Activated CD8-positive, alpha-beta memory T cell treated with anti-CD3 and anti-CD28 coated beads for 1 hour (primary cell): ENCODE measurements at places on chromosomes 3 and 15.

DNA sequence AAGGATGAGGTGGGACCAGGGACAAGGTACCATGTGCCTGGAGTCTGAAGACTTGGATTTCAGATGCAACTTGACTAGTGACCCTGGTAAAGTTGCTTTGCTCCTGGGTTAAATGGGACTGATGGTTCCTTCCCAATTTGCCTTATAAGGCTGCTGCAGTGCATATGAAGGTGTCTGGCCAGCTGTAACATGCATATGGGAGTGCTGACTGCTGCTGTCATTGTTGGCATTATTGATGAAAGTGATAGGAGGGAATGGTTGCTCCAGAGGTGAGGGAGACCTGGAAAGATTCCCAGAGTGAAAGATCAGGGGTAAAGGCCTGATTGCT, 20.5 kb downstream of the CYP8B1 start:
- DNase-seq = no peak

- DNase-seq = no peak
Measured at GRCh38 chr3:134619884-134620445, 30.9 kb downstream of the KY start.

- peak; percentile 91 for DNase-seq
Measured at GRCh38 chr3:36993326-36994283, at the start of gene MLH1. Gene MLH1 (plus strand): TSS chr3:36993518. CDS start chr3:36993548, 30 bp downstream.

- DNase-seq = no peak
Measured at GRCh38 chr3:159586571-159587202, 401.9 kb upstream of the IL12A start.

DNA sequence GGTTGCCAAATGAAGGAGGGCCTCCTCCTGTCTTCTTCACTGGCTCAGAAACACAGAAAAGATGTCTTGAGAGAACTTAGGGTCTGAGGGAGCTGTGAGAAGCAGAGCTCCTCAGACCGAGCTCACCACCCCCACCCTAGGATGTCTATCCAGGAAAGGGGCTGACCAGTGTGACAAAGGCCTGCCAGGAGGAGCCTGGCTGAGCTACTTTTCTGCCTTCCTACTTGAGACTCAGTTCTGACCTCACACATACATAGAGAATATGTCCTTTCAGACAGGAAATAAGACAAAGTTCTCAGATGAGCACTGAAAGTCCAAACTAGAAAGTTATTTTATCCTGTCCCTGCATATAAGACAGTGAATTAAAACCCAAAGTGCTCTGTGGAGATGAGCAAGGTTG, 54.5 kb downstream of the KIF9 start:
- no peak for DNase-seq

GRCh38 chr3:182633186-182633585, 160.1 kb upstream of the ATP11B start:
- DNase-seq = no peak

DNA sequence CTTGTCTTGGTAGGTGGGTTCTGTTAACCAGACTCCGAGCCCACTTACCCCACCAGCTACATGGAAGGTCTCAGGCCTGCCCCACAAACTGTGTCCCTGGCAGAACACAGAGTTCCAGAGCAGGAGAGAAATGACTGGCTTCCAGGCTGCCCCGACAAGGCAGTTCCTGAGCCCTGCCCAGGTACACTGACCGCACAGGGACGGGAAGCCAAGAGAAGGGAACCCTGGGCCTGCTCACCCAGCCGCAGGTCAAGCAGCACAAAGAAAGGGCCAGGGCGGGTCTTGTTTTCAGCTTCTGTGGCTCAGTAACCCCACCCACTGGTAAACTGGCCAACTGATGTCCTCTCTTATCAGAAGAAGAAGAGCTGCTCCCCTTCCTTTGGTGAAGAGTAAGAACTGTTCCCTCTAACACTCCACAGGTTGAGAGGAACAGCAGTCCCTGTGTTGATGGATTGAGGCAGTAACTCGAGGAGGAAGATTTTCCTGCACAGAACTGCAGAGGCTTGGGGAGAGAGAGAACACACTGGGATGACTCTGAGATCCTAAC, 68.4 kb downstream of the CRTC3 start:
- no peak for DNase-seq

- DNase-seq = no peak
Measured at GRCh38 chr3:132595014-132595413, 2.1 kb upstream of the ACKR4 start.

- no peak for DNase-seq
Measured at GRCh38 chr3:111070772-111071256, 802 bp upstream of the NECTIN3 start.

- DNase-seq = no peak
Measured at GRCh38 chr15:31486906-31487695, 160.5 kb downstream of the KLF13 start.

GRCh38 chr3:157488144-157488543, 15.1 kb downstream of the VEPH1 start:
- DNase-seq = no peak

GRCh38 chr3:69214241-69214640, 91.8 kb upstream of the LMOD3 start:
- DNase-seq = no peak

DNA sequence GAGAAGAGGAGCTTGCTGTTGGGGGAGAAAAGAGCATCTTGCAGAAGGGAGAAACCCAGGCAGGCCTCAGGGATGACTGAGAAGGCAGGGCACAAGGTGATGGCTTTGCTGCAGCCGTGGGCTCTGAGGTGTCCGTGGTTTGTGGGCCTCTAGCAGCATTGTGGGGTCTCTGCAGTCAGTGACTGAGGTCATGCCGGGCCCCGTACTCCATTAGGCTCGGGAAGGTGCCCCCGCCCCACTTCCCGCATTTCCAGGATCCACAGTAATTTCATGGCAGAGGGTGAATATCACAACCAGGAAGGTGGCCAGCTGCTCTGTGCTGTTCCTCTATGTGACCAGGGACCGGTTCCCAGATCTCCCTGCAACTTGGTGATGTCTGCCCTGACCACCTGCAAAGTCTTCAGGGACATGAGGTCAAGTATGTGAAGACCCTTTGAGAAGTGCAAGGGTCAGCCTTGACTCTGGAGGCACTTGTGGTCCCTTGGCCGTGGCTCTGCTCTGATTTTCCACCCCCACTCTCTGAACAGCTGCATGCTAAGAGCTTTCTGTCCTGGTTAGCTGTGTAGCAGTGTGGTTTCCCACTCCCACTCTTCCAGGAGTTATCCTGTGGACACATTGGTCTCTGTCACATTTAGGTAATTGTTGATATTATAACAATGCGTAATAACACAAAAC, 3.6 kb downstream of the KLF13 start:
- no peak for DNase-seq

GRCh38 chr3:192894676-192895075, 23.0 kb downstream of the MB21D2 start:
- DNase-seq = no peak

DNA sequence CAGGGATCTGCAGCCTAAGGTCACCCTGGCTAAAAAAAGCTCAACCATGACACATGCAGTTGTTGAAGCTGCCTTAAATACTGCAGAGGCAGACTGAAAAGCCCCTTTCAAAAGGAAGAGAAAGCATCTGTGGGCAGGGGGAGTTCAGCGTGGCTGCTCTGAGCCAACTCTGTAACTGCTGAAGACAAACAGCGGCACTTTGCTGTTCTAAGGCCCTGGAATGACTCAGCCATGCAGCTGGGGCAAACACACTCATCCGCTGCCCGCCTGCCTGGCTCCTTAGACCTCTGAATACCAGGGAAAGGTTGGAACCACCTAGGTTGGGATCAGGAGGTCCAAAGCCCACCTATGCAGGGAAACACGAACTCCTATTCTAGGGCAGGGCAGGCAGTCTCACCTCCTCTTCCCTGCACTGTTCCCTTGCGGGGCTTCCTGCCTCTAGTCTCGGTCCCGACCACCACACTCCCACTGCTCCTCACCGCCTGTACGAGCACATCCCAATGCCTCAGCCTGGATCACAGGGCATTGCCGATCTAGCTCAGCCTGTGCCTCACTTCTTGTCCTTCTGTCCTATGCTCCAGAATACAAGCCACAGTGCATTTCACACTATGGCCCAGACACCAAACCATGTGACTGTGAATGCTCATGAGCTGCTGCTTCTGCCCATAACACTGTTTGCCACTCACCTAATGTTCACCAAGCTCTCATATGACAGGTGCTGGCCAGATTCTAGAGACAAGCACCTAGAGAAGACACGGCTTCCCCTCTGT, 6.6 kb upstream of the MUSTN1 start:
- DNase-seq = no peak

GRCh38 chr3:170179432-170179831, 2.1 kb downstream of the PHC3 start:
- DNase-seq = no peak

GRCh38 chr15:94206463-94207167, 24.7 kb upstream of the MCTP2 start:
- no peak for DNase-seq

- no peak for DNase-seq
Measured at GRCh38 chr15:60411774-60412425, 14.1 kb upstream of the ANXA2 start.

DNA sequence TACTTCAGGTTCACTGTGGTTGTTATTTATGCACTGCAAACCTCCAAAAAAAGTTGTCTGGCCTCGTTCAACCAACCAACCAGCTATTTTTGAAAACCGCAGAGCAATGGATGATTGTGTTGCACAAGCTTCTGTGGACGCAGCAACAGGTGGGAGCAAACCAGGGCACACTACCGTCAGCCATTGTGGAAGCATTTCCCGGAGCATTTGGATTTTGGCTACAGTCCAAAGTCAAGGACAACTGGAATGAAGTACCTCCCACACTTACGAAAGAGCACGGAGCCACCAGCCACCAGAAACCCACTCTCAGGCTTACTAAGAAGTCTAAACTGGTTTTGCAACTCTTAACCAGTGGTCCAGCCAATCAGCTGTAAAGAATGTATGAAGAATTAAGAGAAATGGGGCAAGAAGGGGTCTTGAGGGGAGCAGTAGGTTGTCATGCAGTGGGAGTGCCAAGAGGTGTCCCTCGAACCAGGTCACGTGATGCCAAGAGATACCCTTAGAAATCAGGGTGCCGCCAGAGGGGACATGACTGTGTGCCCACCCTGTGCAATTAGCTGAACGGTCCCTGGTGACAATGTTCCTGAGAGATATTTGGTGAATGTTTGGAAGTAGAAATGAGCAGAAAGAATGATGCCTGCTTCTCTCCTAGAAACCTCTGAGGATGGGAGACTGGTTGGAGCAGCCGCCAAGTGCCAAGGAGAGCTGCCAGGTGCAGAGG, 68.9 kb upstream of the PCSK6 start:
- DNase-seq = no peak

GRCh38 chr15:40493089-40493840, 22.5 kb downstream of the CHST14 start:
- no peak for DNase-seq

DNA sequence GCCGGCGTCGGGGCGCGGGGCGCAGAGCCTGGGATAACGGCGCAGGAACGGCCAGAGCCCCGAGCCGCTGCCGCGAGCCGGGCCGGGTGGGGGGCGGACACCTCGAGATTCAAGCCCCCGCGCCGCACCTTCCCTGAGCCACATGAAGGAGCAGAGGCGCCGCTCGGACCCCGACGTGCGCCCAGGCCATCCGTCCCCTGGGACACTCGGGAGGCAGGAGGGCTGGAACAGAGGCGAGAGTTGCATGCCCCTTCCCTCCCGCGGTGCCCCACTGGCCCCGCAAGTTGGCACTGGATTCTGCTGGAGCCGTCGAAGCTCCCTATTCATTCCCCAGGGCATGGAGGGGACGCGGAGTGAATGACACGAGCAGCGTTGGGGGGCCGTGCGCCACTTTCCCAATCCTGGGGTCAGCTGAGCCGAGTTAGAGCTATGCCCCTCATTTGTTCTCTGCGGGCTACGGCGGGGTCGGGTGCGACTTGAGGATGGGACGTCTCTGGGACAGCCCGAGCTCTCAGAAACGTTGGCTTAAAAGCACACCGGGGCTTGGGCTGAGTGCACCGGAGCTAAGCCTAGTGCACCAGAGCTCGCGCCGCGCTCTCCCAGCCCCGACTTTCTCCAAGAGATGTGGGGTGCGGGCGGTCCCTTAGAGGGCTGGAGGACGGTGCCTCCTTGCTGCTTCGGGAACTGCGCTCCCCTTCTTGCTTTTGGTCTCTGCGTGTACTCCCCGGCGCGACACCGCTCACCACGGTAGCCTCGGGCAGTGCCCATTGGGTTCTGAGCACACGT, 588 bp downstream of the SLC6A1 start:
- no peak for DNase-seq

- no peak for DNase-seq
Measured at GRCh38 chr3:175648899-175649298, 789.8 kb downstream of the NAALADL2 start.

- no peak for DNase-seq
Measured at GRCh38 chr3:119559441-119559963, at the start of gene CD80. Gene CD80 (minus strand): TSS chr3:119559614. CDS start chr3:119557728, 1,886 bp downstream.

DNA sequence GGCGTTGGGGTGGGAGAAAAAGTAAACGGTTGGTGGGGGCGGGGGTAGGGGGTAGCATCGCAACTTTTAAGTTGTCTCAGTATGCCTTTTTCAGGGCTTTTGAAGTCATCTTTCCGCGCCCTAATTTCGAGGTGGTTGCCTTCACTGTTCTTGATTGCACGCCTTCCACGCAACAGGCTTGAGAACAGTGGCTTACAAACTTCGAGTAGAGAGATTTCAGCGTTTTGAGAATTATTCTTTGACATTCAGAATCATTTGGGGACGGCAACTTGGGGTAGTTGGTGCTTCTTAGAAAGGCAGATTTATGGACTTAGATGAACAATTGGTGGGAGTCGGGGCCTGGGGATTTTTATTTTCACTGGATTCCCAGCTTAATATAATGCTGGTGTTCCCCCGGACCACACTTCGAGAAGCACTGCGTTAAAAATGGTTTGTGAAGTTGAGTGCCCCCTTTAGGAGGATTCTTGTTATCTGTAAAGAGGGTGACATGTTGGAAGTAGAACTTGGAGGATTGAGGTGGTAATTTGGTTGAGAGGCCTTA, 880 bp downstream of the PPP4R2 start:
- no peak for DNase-seq

DNA sequence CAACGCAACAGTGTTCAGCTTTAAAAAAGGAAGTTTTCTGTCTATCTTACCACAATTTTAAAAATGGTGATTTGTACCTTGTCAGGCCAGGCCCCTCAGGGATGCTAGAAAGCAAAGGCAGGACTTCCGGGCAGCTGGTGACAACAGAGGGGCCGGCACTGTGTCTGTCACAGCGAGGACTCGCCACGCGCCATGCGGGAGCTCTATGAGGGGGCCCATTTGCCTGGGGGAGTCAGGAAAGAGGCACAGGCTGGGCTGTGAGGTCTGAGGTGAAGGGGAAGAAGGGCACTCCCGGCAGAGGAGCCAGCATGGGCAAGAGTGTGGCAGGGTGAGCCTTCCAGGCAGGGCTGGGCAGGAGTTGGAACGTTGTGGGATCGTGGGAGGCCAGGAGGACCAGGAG, 7.0 kb downstream of the IQSEC1 start:
- no peak for DNase-seq

DNA sequence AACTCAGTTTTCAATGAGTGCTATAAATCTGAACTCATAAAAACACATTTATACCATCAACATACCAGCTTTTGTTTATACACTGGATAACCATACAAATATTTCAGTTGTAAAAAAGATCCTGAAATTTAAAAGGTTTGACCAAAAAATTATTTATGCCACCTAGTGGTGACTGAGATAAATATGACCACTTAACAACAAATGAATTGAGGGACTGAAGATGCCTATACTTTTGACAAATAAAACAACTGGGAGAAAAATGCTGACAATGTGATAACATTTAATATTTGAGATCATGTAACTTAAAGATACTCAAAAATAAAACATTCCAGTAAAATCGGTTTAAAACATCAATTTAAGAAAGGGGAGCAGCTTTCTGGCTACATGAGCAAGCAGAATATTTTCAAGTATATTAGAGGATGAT, 30.4 kb downstream of the ATG3 start:
- no peak for DNase-seq
